ENCODE measurements at places on chromosomes 3 and 15. TPM values are rescaled to one million over a fixed set of nuclear protein-coding genes. Genes with fewer than 3 reads are reported as not detected.

Gene ZNF619
- 3.9 TPM for total RNA-seq

Gene IL20RB
- 0.43 TPM for total RNA-seq

Gene TMEM207
- not detected for total RNA-seq

Gene MAP2K5
- 19.0 TPM for total RNA-seq
